Nephron progenitor cell (in vitro differentiated cells): ENCODE measurements at places on chromosomes 5 and 9.

DNA sequence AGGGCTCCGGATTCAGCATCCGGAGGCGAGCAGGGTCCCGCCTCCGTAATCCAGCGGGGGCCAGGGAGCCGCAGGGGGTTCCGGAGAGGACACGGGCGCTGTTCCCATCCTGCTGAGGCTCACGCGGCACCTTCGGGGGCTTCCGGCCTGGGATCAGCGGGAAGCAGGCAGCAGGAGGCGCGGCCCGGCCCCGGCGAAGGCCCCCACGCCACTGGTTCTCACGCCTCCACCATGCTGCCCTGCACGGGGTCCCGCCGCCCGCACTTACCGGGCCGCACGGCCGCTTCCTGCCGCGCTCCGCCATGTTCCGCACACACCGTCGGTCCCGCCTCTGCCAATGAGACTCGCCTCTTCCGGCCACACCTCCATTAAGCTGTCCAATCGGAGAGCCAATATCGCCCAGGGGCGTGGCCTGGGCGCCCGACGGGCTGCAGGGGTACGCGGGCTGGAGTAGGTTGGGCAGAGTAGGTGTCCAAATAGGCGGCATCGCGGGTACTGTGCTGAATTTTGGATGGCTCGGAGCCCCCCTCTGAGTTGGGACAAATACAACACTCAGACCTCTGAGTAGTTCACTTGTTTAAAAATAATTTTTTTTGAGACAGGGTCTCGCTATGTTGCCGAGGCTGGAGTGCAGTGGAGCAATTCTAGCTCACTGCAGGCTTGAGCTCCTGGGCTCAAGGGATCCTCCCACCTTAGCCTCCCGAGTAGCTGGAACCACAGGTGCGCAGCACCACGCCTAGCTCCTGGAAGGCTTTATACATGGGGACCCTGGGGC, at the start of gene SPOUT1:
SPOUT1 (minus strand) TSS at position 318 of the 775 bp plus-strand sequence; CDS start at position 304, 14 bp downstream.
- peak; percentile 93 for DNase-seq

DNA sequence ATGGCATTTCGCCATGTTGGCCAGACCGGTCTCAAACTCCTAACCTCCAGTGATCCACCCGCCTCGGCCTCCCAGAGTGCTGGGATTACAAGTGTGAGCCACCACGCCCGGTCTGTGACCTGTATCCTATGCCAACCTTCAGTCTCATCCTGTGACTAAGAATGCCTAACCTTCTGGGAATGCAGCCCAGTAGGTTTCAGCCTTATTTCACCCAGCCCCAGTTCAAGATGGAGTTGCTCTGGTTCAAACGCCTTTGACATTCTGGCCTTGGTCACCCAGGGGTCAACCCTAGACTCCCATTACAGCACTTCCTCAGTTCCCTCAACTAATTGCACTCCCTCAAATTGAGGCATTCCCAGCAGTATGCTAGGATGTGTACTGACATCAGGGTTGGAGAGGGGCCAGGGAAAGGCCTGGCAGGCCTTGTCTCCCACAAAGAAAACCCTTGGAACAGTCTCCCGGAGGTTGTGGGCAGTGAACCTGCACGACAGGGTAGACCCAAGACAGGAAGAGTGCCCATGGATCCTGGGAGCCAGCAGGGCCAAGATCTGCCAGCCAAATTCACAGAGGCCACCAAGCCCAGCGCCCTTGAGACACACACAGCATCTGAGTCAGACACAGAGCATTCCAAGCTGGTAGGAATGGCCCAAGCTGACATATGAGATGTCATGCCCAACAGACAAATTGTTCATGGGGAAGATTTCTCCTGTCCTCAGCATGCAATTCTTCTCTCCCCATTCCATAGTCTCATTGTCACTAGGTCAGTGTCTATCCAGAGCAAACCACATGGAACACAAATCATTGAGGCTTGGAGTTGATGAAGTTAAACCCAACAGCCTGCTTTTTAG, 24.9 kb upstream of the SMU1 start:
- DNase-seq: no peak

DNA sequence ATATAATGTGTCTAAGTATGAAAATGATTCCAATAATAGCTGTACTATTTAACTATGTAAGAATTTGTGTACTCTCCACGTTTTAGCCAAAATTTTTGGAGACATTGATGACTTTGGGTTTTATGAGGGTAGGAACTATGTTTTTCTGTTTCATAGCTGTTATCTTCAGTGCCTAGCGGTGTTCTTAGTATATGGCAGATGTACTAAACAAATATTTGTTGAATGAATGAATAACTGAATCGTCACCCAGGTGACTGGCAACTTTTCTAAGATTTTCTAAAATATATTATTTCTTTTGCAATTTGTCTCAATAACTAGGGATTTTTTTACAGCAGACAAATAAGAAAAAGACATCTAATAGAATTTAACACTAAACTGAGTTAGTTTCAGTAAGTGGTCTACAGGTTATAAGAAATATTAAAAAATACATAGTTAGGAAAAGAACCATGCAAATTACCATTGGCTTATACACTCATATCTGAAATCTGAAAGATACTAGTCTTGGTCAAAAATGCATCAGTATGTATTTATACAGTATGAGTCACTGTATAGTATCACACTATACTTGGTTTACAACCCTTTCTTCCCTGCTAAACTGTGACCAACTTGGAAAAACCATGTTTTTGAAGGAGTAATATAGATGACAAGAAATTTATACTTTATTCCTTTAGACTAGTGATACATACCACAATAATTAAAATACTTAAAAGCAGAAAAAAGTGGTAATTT, 10.5 kb upstream of the ERCC6L2 start:
- no peak for DNase-seq

DNA sequence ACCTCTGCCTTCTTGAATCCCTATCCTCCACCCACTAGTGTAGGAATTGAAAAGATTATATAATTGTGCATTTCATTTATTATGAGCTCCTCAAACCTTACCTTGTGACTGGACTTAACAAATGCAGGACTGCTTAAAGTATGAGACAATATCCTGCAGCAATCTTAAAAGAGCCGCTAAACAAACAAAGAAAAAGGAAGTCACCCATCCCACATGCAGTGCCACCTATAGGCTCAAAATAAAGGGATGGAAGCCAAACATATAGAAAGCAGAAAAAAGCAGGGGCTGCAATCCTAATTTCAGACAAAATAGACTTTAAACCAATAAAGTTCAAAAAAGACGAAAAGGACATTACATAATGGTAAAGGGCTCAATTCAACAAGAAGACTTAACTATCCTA, 8.7 kb downstream of the PCAT7 start:
- DNase-seq: no peak
